GM12864 (cell line): ENCODE measurements at places on chromosomes 16 and 17.

GRCh38 chr16:21223787-21224186 lies 9.7 kb upstream of the ANKS4B start:
- DNase-seq: no peak

- no peak for DNase-seq
Measured at GRCh38 chr16:28301154-28301553, 8.8 kb downstream of the SBK1 start.

- no peak for DNase-seq
Measured at GRCh38 chr16:16083421-16084156, 134.2 kb downstream of the ABCC1 start.

DNA sequence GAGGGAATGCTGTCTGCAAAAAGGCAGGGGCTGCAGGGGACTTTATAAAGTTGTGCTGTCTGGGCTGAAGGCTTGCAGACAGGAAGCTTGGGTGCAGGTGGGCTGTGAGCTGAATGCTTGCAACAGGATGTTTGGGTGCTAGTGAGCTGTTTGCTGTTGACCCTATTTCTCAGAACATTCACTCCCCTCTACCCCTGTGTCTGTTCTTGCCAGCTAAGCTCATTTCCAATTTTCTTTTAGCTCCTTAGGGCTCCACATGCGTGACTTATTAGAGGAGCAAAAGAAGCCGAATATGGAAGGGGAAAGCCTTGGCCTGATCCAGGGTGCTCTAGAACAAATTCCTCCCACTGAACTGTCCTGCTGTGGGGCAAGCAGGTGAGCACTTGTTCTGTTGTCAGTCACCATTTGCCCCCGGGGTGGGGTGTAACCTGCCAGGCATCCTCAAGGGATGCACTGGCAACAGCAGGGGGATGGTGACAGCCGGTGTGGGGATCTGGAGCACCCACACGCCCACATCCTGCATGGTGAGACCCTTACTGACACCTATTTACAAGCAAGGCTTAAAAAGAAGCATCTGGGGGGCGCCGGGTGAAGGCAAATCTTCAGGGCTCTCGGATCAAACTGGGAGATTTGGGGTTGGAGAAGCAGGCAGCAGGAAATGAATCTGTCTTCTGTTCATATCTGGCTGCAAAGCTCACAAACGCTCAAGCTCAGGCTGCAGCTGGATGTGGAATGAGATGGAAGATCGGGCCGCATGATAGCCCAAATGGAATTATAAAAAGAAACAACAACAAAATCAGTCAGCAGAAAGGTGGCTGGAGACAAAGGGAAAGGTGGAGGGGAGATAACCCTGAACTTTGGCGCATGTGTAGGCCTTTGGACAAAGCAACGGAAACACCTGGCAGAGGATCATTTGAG lies 21.1 kb upstream of the NUP93 start:
- no peak for DNase-seq

- DNase-seq: no peak
Measured at GRCh38 chr16:57730771-57731730, 4.5 kb upstream of the KATNB1 start.
